Temporal lobe (tissue), 4 donors: ENCODE measurements at places on chromosomes 7 and 10. TPM values are rescaled to one million over a fixed set of nuclear protein-coding genes. Genes with fewer than 3 reads are reported as not detected.

PNLIPRP2 gene
- total RNA-seq, result not detected

HMX2 gene
- total RNA-seq, result not detected

SUN3 gene
- not detected for total RNA-seq

CPED1 gene
- 2.2 TPM for total RNA-seq

CALN1 gene
- total RNA-seq, result 56.1 TPM

MSMB gene
- not detected for total RNA-seq

COL17A1 gene
- 0.25 TPM for total RNA-seq

SLC13A1 gene
- not detected for total RNA-seq

TNPO3 gene
- total RNA-seq, result 69.3 TPM

PNLIP gene
- not detected for total RNA-seq

TMEM168 gene
- 23.4 TPM for total RNA-seq

GNAT3 gene
- not detected for total RNA-seq

OGDH gene
- total RNA-seq, result 32.2 TPM

CCL26 gene
- total RNA-seq, result not detected

C7orf57 gene
- 1.2 TPM for total RNA-seq
